ENCODE measurements at places on chromosomes 4 and X.

DNA sequence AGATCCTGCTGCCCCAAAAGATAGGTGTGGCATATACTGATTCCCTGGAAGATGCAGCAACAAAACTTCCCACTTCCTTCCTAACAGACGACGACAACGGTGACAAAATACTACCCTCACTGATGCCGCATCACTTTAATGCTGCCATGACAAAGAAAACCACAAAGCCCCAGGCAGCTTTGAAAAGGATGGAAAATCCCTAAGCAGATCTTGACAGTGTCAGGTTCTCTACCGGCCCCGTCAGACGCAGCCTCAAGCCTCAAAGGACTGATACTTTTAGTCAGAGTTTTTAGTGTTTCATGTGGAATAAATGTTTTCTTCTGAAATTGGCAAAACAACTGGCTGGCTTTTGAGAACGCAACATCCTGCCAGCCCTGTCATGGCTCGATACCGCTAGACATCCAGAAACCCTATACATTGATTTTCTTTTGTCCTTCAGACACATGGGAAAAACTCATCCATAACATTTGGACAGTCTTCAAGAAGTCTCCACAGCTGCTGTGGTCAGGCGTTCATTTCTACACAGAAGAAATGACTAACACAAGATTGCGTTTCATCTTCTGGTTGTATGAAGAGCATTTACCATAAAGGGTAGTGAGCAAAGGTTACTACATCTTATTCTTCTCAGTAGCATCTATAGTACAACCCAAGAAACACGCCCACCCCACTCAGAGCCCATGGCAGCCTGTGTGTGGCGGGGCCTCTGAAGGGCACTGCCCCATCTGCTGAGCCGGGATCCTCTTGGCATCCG, 60.1 kb downstream of the GATB start:
- no peak for DNase-seq

- no peak for DNase-seq
These were observed 2042.2 kb downstream of the ARAP2 start for GRCh38 chr4:34202154-34202553.

GRCh38 chrX:125291124-125291523, 28.5 kb upstream of the TEX13C start:
- no peak for DNase-seq

DNA sequence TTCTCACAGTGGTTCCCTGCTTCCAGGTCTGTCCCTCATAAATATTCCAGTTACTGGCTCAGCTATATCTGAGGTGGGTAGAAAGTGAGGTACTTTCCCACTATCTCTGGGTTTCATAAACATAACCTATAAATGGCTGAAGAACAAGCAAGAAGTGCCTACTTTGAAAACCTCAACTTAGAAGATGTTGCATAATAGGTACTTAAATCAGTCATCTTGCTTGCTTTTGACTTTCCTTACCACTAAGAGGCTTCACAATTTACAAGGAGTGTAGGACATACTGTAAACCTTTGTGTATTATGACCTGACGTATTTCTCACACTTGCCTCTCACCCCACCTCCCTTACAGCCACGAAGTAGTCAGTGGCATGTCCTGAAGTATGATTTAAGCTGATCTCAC, 145.9 kb downstream of the PCDH19 start:
- no peak for DNase-seq

DNA sequence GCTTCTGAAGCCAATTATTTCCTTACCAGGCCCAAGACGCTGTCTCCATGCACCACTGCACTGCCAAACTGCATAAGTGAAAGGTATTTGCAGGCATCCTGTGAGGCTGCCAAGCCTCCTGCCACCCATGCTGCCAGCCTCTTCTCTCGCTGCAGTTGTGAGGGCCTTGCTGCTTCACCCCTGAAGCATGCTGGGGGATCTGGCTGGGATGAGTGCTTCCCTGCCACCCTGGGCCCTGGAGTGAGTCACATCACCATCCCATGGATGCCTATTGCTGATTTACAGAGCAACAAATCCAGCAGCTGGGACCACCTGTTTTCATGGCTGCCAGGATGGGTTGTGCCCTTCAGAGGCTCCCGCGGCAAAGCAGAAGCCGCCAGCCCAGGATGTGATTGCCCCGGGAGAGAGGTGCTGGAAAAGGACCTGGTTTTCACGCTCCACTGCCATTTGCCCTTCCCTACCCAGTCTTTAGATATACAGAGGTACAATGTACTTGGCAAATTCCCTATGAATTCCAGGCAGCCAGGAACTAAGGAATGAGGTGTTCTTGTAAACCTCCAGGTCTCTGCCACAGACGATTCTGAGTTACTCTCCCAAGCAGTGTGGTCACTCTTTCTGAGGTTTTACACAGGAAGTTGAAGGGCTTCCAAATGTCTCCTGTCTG, 41.5 kb upstream of the PTCHD1 start:
- DNase-seq = no peak

- DNase-seq = no peak
These were observed 260.0 kb downstream of the ASMT start for GRCh38 chrX:1874899-1875298.

- DNase-seq = no peak
These were observed 332.8 kb downstream of the SH2D1A start for GRCh38 chrX:124679199-124679598.

- DNase-seq = no peak
These were observed 5.8 kb downstream of the DGAT2L6 start for GRCh38 chrX:70183091-70183490.

GRCh38 chr4:183554878-183555585, 50.2 kb downstream of the ING2 start:
- DNase-seq = no peak

- DNase-seq = no peak
These were observed 363.9 kb downstream of the DHRSX start for GRCh38 chrX:2136848-2137247.

DNA sequence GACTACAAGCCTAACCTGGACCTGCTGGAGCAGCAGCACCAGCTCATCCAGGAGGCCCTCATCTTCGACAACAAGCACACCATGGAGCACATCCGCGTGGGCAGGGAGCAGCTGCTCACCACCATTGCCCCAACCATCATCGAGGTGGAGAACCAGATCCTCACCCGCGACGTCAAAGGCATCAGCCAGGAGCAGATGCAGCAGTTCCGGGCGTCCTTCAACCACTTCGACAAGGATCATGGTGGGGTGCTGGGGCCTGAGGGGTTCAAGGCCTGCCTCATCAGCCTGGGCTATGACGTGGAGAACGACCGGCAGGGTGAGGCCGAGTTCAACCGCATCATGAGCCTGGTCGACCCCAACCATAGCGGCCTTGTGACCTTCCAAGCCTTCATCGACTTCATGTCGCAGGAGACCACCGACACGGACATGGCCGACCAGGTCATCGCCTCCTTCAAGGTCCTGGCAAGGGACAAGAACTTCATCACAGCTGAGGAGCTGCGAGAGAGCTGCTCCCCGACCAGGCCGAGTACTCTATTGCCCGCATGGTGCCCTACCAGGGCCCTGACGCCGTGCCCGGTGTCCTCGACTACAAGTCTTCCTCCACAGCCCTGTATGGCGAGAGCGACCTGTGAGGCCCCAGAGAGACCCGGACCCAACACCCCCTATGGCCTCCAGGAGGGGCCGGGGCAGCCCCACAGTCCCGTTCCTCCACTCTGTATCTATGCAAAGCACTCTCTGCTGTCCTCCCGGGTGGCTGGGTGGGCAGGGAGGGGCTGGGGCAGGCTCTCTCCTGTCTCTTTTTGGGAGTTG, 486.2 kb downstream of the TRAM1L1 start:
- no peak for DNase-seq

Data from NCI-H2029 treated with DMSO at 0.1 percent for 48 hours (cell line).